ENCODE measurements at places on chromosomes 1 and 21.

- no peak for DNase-seq
Measured at GRCh38 chr1:215895276-215895675, 328.2 kb downstream of the KCTD3 start.

- DNase-seq, result no peak
Measured at GRCh38 chr21:38898422-38899096, 92.8 kb downstream of the ETS2 start.

DNA sequence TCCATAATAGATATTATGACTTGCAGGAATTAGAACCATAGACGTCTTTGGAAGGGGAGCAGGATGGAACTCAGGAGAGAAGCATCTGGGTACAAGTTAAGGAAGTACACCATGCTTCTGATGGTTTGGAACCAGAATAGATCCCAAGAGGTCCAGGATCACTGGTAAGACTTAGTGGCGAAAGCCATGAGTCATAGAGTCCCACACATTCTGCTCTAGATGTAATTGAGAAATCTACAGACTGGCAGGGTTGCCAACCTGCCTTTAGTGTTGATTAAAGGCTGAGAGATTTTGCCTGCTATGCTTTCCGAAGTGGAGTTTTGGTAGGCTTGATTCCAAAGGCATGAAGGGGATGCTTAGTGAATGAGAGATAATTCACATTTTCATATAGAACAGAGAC lies 57.1 kb upstream of the C1orf87 start:
- DNase-seq, result no peak

DNA sequence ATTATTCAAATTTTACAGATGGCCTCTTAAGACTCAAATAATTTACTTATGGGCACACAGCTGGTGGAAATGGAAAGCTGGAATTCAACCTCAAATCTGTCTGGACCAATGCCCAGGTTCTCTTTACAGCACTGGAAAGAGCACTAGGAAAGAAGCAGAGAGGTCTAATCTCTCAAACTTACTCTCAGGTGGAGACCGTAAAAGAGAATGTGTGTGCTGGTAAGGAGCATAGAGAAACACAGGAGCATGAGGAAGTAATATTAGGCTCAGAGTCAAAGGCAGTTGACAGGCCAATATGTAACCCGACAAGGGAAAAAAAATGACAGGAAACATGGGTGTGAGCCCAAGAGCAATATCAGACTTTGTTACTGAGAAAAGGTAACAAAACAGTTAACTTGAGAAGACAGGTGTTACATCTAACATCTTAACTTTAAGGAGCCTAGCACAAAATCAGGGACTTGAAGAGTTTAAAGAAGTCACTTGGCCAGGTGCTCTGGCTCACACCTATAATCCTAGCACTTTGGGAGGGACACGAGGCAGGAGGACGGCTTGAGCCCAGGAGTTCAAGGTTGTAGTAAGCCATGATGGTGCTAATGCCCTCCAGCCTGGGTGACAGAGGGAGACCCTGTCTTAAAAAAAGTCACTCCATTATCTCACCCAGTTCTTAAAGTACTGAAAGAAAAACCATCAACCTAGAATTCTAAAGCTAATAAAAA lies 20.7 kb downstream of the PPP1R15B start:
- no peak for DNase-seq

- DNase-seq, result no peak
Measured at GRCh38 chr1:116586741-116587143, 15.9 kb upstream of the CD58 start.

GRCh38 chr1:108000620-108001111 lies 35.7 kb upstream of the VAV3 start:
- DNase-seq, result peak; percentile 16

- no peak for DNase-seq
Measured at GRCh38 chr1:116334868-116335635, 38.0 kb upstream of the ATP1A1 start.

GRCh38 chr1:32925403-32926162 lies 24.4 kb upstream of the TMEM54 start:
- no peak for DNase-seq
